ENCODE measurements at places on chromosomes 5 and 9.

DNA sequence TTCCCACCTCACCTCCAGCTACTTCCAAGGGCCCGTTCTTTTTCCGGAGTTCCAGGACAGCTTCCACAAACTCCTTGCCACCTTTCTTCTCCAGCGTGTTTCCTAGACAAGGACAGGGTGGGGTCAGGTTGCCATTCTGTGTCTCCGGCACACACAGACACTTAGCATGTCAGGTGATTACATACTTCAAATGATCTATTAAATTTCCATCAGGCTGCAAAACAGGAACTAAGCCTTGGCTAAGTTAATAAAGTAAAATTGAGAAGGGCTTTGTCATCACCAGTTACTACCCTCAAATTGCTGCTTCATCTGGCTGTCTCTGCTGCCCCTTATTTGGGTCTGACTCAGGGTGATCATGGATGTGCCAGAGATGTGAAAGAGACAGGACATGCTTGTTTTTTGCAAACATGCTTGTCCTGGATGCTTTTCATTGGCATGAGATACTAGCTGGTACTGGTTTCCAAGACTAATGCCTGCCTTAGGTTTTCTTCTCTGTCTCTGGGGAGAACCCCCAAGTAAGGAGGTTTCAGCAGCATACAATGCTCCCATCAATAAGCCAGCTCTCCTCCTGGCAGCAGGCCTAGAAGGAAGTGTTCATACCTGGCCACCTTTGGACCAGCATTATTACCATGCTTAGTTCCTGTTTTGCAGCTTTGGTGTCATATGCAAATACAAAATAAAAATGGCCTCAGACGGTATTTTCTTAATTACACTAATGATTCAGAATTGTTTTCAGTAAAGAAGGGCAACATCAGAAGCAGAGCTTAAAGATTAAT, 52.9 kb downstream of the MACROH2A1 start:
- no peak for DNase-seq

GRCh38 chr5:180831139-180832093, 28.8 kb upstream of the MGAT1 start:
- DNase-seq = peak; percentile 45

GRCh38 chr9:69497816-69498215, 172.8 kb downstream of the ENTREP1 start:
- no peak for DNase-seq

DNA sequence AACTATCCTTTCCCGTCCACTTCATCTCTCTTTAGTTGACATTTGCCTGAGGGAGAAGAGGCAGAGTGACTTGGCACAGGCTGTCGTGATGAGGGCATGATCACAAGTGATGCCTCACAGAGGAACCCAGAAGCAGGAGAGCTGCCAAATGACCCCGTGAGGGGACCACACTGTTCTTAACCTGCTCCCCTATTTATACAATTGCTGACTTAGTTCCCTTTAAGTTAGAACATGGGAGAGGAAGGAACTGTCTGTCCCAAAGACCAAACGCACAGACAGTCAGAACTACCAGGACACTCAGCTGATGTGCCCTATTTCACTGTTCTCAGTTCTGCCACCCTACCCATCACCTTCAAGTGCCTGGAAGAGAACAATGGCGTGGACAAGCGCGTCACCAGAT, 73.7 kb downstream of the SLC1A3 start:
- DNase-seq = no peak

- DNase-seq = no peak
Observed at GRCh38 chr9:9949368-9949767, 663.4 kb downstream of the PTPRD start.

DNA sequence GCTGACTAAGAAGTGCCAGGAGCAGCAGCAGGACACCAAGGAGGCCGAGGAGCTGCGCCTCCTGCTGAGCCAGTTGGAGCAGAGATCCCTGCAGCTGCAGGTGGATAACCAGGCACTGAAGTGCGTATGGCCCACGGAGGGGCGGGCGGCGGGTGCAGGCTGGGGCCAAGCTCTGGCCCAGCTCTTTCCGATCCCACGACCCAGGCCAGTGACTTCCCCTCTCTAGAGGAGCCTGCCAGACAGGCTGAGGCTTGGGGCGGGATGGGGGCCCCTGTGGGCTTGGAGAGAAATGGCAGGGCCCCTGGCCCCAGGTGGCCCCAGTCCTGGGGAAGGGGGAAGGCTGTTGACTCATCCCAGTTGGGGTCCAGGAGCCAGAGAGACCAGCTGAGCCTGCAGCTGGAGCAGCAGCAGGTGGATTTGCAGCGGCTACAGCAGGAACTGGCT, 3.6 kb downstream of the PTRH1 start:
- DNase-seq = no peak

DNA sequence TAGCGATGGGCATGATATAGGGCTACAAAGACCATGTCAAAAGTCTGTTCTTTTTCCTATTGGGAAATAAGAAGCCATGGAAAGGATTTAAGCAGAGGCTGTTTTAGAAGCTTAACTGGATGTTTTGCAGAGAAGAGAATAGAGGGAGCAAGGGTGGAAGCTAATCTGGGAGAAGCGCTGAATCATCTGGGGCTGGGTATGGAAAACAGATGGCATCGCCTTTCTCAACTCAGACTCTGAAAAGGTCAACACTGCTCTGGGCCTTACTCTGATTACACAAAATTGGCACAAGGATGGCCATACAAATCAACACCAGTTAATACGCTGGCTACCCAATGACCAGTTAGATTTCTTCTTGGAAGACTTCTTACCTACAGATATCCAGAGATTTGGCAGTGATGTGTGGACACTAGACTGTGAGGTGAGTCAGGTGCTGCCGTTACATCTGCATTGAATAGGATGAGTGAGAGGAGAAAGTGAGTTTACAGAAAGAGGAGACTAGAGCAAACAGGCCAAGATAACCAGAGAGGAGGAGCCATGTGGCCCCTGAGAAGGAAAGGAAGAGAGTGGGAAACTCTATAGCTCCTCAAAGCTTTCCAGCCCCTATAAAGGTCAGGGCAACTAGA, 6.2 kb upstream of the TCERG1 start:
- DNase-seq = no peak

DNA sequence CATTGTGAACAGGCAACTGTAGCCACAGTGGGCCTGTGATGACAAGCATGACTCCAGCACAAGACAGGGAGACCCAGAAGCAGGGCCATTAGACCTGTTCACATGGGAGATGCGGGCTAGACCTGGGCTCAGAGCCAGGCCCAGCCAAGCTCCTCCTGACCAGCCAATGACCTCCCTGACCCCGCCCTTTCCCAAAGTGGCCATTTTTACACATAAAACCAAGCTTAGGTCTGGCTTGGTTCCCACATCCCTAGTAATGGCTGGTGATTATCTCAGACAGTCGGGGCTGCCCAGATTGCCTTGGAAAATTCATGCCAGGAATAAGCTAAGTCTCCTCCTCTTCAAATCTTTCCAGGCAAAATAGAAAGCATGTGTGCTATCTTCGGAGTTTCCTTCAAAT, 94.1 kb downstream of the FRMD3 start:
- no peak for DNase-seq

DNA sequence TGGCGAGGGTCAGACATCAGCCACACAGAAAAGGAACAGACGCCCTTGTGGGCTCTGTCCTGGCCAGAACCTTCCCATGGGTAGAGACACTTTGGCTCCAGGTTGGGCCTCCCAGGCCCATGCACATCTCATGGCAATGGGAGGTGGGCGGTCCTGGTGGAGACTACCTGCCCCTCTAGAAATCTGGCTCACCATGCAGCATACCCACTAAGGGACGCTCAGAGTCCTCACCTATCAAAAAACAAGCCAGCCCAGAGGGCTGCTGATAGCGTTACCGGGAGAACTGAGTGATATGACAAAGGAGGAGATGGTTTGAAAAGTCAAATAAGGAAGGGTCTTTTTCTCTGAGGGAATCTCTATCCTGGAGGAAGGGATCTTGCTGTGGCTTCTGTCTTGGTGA, 62.1 kb downstream of the C5orf15 start:
- DNase-seq = no peak

DNA sequence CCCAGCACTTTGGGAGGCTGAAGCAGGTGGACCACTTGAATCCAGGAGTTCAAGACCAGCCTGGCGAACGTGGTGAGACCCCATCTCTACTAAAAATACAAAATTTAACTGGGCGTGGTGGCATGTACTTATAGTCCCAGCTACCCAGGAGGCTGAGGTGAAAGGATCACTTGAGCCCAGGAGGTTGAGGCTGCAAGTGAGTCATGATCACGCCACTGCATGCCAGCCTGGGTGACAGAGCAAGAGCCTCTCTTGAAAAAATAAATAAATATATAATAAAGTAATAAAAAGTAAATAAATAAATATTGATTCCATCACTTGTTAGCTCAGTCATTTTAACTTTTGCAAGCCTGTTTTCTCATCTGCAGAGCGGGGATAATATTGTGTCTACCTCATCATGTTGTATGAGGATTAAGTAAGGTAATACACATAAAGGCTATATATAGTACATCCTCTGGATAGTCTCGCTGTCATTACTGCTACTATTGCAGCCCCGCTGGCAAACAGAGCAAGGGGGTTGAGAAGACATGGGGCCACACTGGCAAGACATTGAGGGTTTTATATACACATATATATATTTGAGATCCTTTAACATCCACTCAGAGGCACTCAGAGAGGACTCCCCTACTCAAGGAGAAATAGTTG, 210.9 kb downstream of the C9orf152 start:
- no peak for DNase-seq

DNA sequence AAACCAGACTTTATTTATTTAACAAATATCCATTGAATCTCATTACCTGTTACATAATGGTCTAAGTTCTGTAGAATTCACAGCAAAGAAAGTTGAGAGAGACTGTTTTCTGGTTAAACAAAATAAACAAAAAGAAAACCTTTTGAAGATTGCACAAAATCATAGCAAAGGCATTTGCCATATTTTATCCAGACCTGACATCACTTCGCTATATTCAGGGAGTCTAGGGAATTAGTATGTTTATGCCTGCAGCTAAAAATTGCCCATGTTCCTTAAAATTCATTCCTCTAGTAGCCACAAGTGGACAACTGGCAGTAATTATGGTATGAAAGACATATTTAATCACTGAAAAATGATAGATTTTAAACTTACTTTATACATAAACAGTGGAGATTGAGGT, 577.0 kb upstream of the DAB2 start:
- no peak for DNase-seq

DNA sequence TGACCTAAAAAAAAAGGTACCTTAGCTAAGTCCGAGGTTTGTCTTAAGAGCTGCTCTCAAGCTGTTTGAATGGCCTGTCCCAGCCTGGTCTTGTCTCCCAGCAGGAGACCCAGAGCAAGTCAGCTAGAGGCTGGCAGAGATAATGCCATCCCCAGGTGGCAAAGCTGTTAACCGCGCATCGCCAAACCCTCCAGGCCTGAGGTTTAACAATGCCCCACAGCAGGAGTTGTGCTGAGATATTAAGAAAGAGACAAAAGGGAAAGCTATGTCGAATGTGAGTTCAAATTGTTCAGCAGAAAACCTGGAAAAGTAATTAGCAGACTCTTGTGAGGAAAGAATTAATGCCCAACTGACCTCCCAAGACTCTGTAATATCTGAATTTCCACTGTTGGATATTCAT, 187.1 kb downstream of the FSTL4 start:
- DNase-seq = peak; percentile 4

GRCh38 chr9:17487467-17487866, 91.4 kb upstream of the SH3GL2 start:
- no peak for DNase-seq

- no peak for DNase-seq
Observed at GRCh38 chr5:56951126-56951945, 587 bp downstream of the MIER3 start.

- no peak for DNase-seq
Observed at GRCh38 chr9:33012328-33013069, 11.1 kb upstream of the APTX start.

- DNase-seq = no peak
Observed at GRCh38 chr9:32709871-32710270, 73.5 kb upstream of the TMEM215 start.

- peak; percentile 85 for DNase-seq
Observed at GRCh38 chr5:92962752-92963151, 618.3 kb downstream of the NR2F1-AS1 start.

GRCh38 chr5:161372682-161373344, 173.7 kb downstream of the GABRB2 start:
- no peak for DNase-seq

- DNase-seq = no peak
Observed at GRCh38 chr9:89015336-89015735, 24.1 kb downstream of the S1PR3 start.

DNA sequence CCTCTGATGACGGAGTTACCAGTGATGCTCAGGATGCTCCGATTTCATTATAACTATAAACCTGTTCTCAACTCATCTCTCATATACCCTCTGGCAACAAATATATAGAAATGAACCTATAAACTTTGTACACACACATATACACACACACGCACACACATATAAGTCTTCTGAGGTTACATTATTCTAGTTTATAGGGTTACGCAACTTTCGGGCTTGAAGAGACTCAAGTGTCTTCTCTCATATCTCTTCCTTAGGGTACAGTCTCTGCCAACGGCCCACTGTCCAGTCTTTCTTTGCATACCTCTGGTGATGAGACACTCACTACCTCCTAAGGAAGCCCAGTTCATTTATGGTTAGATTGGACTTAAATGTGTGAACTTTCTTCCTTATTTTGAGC, 69.4 kb upstream of the TBC1D2 start:
- DNase-seq = no peak

GRCh38 chr9:90642570-90643539, at the start of gene DIRAS2:
TSS of gene DIRAS2 (minus strand) at chr9:90642824. CDS start at chr9:90613827, 28,997 bp downstream.
- DNase-seq = peak; percentile 65

DNA sequence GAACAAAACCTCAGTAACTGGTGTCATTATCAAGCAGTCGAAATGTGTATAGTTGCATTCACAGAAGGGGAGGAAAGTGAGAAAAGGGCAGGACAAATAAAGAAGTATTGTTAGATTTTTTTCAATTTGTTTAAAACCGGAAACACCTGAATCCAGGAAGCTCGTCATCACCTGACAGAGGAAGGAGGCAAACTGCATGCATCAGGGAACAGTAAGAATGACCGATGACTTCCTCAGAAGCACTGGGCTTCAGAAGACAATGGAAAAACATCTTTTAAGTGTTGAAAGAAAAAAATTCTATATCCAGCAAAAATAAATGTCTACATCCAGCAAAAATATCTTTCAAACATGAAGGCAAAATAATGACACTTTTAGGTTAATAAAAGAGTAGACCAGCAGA, 29.5 kb downstream of the PLEKHG4B start:
- no peak for DNase-seq

GRCh38 chr5:174387448-174387847, 336.9 kb upstream of the MSX2 start:
- no peak for DNase-seq

- DNase-seq = no peak
Observed at GRCh38 chr5:28324174-28324573, 1285.8 kb upstream of the CDH9 start.

GRCh38 chr9:97768746-97769145, 71.6 kb upstream of the XPA start:
- no peak for DNase-seq

DNA sequence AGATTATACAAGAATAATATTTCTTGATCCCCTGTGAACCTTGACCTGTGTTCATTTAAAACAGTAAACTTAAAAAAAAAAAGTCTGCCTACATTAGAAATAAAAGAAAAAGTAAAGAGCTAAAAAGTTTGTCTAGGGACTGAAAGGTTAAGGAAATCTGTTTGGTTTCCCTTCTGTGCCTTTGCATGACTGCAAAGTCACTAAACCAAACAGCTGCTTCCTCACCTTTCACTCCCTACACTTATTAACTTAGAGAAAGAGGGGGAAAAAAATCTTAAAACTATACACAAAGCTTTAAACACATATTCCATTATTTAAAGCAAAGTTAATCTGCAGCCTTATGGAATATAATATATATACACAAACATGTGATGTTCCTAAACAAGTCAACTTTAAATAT, 65.1 kb downstream of the ZFR start:
- DNase-seq = no peak

GRCh38 chr5:29950416-29951145, 1242.9 kb upstream of the CDH6 start:
- no peak for DNase-seq
